LNCaP clone FGC (cell line): ENCODE measurements at places on chromosomes 16 and 17.

DNA sequence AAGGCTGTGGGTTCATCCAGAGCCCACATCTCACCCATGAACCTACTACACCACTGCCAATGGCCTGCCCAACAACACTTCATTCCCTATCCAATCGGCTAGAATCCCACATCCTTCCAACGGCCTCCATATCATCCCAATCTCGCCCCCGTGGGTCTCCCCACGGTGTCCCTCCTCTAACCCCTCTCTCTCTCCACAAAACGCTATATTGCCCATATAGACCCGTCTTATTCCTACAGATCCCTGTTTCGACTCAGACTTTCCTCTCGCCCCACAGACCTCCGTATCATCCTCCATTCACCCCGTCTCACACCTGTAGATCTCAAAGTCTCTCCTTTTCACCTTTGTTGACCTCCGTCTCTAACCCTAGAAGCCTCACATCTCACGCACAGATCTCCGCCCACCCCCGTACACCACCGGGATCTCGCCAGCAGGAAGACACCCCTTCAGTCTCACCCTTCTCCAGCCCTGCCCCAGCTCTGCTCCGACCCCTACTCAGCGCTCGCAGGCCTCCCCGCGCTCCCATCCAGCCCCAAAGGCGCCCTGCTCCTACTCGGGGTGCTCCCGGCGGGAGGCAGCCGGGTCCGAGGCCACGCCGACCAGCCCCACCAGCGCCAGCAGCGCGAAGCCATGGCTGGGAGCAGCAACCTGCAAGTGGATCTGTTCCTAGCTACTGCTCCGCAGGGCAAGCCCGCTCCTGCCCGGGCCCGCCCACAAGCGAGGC, at the start of gene FDXR:
Gene FDXR, minus strand, starts transcription at position 682 of the 724 bp plus-strand sequence. Its CDS starts 50 bp downstream, at position 632.
- DNase-seq: no peak

DNA sequence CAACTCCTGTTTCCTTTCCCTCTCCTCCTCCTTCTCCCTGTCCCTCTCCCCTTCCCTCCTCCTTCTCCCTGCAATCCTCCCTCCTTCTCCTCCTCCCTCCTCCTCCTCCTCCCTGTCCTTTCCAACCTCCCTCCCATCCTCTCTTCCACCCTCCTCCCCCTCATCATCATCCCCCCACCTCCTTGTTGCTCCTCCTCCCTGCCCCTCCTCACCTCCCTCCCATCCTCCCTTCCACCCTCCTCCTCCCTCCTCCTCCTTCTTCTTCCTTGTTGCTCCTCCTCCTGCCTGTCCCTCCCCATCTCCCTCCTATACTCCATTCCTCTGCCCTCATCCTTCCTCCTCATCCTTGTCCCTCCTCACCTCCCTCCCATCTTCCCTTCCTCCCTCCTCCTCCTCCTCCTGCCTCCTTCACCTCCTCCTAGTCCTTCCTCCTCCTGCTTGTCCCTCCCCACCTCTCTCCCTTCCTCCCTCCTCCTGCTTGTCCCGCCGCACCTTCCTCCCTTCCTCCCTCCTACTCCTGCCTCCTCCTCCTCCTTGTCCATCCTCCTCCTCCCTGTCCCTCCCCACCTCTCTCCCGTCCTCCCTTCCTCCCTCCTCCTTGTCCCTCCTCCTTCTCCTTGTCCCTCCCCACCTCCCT, 222.5 kb downstream of the IRF8 start:
- DNase-seq: no peak

DNA sequence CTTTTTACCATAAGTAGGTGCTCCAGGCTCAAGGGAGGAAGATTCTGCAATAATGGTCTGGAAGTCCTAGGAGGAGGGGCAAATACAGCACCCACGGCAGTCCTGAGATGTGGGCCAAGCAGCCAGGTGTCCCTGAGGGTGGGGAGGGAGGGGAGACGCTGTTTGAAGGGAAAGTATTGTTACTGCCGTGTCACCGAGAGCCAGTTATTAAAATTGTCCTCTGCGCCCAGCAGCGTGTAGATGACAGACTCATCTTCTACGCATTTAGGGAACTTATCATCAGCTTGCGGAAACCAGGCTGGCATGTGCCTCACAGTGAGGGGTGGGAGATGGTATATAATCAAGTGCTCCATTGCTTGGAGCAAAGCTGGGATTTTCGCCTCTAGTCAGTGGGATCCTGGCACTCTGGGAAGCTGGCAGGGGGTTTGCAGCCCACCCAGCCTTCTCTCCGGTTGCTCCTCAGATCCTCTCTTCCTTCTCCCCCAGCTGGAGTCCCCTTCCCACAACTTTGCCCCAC, 104.6 kb downstream of the OR1D5 start:
- no peak for DNase-seq

DNA sequence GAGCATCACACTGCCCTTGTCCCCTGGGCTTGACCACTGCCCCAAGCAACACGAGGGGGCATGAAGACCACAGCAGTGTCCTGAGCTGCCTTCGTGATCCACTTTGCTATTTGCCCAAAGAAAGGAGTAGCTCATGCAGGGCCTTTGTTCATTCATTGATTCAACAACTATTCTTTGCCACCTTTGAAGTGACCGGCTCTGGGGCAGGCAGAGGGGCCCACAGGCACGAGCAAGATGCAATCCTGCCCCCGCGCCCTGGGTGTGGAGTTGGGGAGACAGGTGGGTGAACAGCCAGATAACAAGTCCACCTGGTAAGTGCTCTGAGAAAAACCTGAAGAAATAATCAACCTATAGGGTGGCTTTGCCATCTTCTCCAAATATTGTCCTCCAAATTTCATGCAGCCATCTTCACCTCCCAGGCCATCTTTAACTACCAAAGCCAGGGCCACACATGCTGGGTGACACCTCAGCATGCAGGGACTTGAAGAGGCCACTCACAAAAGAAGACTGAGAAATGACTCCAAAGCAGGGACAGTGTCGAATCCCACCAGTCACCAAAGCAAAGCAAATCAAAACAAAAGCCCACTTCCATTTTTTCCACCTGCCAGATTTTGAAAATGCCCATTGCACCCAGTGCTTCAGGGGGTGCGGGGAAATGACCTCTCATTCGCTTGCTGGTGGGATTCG, 18.2 kb upstream of the RBFOX3 start:
- no peak for DNase-seq

DNA sequence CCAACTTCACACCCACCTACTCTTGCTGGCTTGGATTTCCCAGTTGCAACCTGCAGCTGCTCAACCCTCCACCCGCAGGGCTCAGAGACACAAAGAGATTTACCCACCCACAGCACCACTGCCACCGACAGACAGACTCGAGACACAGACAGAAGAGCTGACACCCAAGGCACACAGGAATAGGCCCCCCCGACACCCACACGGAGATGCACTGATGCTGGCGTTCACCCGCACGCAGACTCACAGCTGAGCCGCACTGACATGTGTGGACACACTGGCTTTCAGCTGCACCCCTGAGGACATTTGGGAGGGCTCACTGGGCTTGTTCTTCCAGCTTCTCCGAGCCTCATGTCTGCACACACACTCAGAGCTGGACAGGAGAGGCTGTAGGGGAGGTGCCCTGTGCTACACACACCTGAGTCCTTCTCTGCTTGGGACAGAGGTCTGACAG, 8.2 kb downstream of the STX1B start:
- DNase-seq: no peak

GRCh38 chr16:69048328-69049120, 56.9 kb upstream of the HAS3 start:
- no peak for DNase-seq

DNA sequence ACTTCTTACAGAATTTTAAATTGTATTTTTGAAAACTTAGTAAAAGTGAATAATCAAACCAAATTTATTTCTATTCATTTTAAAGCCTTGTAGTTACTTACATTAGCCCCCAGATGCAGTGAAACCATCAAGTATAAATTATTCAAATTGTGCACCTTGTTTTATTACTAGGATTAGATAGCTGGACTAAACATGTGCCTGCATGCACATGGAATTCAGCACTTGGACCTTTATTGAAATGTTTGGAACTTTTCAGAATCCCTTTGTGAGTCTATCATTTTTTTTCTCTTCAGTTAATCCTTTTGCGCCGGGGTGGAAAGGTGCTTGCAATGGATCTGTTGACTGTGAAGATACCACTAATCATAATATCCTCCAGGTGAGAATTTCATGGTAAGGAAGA, 4.7 kb downstream of the ZPBP2 start:
- peak; percentile 8 for DNase-seq

- peak; percentile 46 for DNase-seq
Measured at GRCh38 chr17:1385861-1386260, 14.2 kb downstream of the YWHAE start.

DNA sequence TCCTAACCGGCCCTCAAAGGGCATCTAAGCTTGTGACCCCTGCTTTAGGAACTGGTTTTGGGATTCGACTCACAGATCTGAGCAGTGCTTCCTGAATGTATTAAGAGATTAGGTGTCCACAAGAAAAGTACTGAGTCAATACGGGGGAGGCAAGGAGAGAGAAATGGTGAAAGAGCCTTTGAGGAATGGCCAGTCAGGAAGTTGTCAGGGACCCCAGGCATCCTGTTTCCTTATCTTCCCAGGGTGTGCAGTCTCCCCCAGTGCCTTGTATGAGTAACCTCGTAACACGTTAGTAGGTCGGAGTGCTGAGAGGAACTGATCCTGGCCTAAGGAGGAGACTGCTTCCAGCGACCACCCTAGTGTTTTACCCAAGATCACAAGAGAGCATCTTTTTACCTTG, 16.4 kb upstream of the TMED6 start:
- no peak for DNase-seq

- DNase-seq: peak; percentile 46
Measured at GRCh38 chr17:40068917-40069750, 6.4 kb downstream of the THRA start.

DNA sequence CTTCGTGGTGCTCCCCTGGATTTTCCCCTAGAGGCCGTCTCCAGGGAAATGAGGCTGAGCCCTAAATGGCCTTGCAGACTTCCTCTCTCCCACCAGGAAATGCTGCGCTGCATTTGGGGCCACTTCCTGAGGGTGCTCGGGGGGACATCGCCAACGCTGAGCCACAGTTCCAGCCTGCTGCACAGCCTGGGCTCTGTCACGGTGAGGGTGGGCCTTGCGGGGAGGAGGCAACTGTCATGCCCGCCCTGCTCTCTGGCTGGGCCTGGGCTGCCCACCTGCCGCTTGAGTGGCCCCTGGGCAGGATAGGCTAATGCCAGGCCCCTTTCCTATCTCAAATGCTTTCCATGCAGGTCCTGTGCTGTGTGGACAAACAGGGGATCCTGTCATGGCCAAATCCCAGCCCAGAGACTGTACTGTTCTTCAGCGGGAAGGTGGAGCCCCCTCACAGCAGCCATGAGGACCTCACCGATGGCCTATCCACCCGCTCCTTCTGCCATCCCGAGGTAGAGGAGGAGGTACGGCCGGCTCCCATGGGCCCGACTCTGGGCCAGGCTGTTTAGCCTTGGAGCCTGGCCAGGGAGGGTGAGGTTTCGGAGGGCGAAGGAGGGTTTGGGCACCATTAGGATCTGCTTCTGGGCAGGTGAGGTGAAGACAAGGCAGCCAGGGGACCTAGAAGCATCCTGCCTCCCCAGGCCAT, 24.2 kb downstream of the CASKIN2 start:
- no peak for DNase-seq

DNA sequence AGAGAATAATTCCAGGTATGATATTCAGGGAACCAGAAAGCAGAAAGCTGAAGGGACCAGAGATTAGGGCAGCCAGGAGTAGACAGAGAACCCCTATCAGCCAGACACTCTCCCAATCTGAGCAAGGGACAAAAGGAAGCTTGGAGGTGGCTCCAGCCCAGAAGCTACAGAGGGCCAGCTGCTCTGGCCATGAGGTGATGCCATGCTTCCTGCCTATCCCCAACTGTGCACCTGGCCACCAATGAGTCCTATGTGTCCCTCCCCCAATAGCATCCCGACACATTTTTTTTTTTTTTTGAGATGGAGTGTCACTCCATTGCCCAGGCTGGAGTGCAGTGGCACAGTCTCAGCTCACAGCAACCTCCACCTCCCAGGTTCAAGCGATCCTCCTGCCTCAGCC, 30.0 kb downstream of the NSMCE1 start:
- DNase-seq: no peak

GRCh38 chr16:6827267-6827666, 505.4 kb upstream of the RBFOX1 start:
- DNase-seq: no peak
